ENCODE measurements at places on chromosomes 13 and 19.

- no peak for DNase-seq
These were observed 944.8 kb upstream of the PCDH9 start for GRCh38 chr13:68174893-68175292.

DNA sequence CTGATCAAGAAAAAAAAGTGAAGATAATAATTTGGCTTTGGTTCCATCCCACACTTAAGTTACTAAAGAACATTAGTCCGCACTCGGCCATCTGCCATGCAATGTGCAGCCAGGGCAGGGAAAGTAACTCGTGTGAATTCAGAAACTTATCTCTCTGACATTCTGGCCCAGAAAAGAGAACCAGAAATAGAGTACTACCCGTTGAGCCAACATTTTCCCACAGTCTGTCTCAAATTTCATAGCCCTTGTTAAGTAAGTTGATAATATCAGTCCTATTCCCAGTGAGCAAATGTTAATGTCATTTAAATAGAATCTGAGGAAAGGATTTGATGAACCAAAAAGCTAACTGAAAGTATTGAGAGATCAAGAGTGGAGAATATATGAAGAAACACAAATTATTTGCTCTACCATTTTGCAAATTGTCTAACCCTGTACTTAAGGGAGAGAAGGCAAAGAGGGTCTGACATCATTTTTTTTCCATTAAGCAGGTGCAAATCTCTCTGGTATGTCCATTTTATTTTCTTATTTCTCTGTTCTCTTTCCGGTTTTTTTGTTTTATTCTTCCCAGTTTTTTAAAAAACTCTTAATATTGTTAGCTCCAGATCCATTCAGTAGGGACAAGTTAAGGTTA, 156.3 kb downstream of the NDFIP2 start:
- DNase-seq, result no peak

GRCh38 chr19:38727868-38728660, 16.2 kb downstream of the CAPN12 start:
- DNase-seq, result no peak

- DNase-seq, result no peak
These were observed 147.7 kb downstream of the DPF1 start for GRCh38 chr19:38076337-38076736.

DNA sequence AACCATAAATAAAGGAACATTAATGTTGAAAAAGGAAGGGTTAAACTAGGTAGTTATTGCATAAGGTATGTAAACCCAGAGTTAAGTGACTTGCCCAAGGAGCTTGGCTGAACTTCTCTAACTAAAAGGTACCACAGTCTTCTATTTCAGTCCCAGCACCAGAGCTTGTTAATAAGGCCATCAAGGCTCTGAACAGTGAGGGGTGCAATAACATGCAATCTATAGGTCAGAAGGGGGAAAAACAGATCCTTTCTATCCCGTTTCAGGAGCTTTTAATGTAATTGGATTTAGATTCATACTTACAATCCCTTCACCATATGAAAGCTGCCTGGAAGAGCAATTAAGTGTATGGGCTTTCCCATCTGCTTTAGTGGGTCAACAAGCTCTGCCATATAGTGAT, 441.5 kb upstream of the SPRY2 start:
- DNase-seq, result no peak

DNA sequence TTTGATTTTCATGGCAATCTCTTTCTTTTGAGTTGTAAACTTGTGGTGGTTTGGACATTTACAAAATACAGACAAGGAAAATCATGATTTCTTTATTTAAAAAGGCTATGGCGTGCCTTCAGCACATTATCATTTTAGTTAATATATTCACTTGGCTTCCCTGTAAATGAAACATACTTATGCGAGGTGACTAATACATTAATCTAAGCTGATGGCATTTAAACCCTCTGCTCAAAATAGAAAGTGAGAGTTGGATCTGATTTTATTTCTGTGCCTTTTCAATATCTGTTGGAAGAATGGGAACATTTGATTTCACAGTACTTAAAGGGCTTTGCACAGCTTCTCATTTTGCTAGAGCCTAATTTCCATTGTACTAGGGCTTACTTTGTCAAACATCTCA, 289.8 kb downstream of the MTUS2 start:
- DNase-seq, result no peak

DNA sequence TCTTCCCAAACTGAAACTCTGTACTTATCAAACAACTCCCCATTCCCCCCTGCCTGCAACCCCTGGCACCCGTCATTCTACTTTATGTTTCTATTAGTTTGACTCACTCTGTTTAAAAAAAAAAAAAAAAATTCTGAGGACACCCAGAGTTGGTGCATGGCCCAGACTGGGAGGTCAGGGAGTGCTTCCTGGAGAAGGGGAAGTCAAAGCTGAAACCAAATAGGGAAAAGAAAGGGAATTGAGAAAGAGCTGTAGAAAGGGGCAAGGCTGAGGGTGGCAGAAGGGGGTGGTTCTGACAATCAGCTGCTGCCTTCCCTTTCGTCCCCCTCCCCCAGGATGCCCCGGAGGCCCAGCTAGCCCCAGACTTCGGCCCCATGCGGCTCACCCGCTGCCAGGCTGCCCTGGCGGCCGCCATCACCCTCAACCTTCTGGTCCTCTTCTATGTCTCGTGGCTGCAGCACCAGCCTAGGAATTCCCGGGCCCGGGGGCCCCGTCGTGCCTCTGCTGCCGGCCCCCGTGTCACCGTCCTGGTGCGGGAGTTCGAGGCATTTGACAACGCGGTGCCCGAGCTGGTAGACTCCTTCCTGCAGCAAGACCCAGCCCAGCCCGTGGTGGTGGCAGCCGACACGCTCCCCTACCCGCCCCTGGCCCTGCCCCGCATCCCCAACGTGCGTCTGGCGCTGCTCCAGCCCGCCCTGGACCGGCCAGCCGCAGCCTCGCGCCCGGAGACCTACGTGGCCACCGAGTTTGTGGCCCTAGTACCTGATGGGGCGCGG, 9.0 kb upstream of the STRN4 start:
- DNase-seq, result no peak

DNA sequence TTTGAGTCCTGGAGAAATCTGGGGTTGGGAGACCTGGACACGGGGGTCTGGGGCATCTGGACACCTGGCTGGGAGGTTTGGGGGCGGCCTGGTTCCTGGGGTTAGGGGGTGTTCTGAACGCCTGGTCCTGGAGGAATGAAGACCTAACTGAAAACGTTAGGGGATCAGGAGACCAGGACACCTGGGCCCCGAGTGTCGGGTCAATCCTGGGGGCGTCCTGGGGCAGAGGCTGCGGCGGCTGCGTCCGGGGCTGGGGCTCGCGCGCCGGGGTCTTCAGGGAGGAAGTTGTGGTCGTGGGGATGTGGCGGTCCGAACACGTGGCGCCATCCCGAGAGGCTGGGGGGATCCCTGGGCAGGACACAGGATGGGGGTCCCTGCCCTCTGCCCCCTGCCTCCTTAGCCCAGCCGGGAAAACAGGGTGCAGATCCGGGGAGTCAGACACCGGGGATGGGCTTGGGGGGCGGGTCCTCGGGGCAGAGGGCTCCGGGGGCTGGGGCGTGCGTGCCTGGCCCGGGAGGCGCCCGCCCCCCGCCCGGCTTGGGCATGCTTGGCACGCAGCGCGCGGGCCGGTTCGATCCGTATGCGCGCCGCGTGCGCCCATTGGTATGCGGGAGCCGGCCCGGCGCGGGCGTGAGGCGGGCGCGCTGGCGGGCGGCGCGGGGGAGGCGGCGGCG, 632 bp downstream of the NPAS1 start:
- no peak for DNase-seq

- DNase-seq, result no peak
These were observed 38.3 kb upstream of the C19orf12 start for GRCh38 chr19:29753190-29753933.

Measured in T-cell (primary cell).